ENCODE measurements at places on chromosomes 5 and 9.

DNA sequence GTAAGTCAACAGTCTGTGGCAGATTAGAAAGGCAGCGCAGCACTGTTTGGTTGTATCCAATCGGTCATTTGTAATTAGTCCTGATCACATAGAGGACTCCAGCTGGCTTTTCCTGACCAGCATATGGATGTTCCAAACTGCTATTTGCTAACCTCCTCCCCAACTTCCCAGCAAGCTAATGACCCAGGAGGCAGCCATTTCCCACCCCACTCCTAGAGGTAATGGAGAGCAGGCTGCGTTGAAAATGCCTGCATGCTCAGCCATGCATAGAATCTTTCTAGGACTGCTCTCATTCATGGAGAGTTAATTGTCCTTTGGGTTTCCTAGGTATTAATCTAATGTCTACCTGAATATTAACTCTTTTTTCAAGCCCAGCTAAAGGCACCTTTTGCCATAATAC lies 850.6 kb upstream of the WWC1 start:
- no peak for DNase-seq

DNA sequence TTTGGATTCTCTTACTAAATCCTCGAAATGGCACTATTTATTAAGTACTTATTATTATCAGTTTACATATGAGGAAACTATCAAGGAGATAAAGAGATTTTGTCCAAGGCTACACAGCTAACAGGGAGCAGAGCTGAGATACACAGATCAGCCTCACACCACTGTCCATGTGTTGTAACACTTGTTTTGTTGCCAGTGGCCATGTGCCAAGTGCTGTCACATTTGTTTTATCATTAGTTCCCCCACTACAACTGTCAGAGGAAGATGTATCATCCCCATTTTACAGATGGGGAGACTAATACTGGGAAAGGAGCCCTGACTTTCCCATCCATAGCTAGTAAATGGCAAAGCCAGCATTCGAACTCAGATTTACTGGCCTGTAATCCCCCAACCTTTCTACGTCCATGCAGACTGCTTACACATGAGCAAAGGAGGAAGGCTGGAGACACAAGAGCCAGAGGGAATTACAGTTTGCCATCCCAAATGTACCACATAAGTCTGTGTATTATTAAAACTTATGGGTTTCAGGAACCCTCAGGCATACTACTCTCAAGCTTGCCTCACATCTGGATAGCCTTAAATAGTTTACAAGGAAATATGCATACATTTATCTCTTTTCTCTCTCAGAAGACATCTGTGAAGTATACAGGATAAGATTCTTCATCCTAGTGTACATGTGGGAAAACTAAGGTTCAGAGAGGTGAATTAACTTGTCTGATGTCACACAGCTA lies 25.1 kb downstream of the PAPPA start:
- no peak for DNase-seq

- DNase-seq = no peak
These were observed 51.4 kb upstream of the IRX2 start for GRCh38 chr5:2802693-2803365.

DNA sequence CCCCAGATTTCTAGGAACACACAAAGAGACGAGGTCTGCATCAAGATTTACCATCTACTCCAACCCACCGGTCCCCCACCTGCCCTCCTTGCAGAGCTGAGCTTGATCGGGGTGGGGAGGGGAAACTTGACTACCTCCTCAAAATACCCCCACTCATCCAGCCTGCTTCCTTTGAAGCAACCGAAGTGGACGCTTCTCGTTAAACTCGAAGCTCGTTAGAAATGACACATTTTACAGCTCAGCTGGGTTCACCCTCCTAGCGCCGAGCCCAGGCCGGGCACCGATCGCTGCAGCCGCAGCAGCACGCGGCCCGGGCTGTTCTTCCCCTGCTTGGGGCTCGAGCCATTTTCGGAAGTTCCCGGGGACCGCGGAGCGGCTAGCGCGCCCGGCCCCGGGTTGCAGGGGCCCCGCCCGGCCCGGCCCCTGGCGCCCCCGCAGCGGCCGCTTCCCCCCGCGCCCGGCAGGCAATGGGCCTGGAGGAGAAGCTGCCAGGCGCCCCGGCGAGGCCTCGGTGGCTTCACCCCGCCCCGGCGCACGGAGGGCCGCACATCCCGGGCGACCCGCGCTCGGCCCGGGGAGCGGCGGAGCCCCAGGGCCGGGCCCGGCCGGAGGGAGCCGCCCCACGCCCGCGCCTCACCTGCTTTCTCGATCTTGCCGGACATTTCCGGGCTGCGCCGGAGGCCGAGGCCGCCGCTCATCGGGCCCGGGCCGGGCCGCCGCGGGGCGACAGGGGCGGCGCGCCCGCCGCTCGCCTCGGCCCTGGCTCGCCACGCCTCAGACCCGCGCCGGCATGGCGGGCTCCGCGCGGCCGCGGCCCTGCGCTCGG lies 530 bp downstream of the RAPGEF1 start:
- DNase-seq = peak; percentile 41

GRCh38 chr5:72605632-72606031 lies 98.4 kb upstream of the ZNF366 start:
- DNase-seq = no peak

DNA sequence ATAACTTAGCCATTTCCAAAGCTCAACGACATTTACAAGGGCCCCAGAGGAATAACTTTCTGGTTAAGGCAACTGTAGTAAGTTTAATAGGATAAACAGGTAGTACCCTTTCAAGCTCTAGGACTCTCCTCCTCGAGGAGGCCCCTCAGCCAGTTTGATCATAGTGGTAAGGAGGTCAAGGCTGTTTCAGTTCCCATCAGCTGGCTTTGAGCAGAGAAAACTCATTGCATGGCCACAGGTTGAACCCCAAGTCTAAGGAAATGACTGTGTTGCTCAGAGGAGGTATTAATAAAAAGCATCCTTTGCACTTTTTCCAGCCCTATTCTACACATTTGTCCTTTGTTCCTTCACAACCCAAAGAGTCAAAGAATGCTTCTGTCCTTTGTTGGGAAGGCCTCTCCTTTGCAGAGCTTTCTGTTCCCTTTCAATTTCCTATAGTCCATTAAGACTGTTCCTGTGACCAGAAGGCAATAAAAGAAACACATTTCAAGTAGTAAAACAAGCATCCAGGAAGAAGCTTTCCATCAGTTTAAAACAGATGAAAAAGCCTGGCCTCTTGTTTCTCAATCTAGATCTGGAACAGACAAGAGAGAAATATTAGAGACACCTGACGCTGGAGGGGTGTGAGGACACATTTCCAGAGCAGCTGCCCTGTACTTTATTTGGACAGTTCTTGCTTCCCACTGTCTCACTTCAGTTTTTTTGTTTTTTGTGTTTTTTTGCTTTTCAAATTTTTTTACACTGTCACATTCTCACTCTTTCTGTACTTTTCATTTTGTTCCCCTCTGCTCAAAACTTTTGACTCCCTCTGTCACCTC lies 54.1 kb downstream of the PRRC1 start:
- DNase-seq = no peak

DNA sequence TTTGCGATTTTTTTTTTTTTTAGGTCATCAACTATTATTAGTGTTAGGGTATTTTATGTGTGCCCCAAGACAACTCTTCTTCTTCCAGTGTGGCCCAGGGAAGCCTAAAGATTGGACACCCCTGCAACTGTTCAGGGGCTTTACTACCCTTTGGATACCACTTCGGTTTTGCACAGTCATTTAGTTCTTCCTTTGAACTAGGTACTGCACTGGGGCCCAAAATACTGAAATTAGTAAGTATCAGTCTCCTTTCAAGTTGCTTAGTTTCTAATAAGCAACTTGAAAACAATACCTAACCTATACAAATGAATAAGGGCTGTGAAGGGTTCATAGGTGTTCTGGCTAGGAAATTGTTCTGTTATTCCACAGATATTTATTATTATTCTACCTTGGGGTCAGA lies 45.3 kb downstream of the CWC27 start:
- no peak for DNase-seq

DNA sequence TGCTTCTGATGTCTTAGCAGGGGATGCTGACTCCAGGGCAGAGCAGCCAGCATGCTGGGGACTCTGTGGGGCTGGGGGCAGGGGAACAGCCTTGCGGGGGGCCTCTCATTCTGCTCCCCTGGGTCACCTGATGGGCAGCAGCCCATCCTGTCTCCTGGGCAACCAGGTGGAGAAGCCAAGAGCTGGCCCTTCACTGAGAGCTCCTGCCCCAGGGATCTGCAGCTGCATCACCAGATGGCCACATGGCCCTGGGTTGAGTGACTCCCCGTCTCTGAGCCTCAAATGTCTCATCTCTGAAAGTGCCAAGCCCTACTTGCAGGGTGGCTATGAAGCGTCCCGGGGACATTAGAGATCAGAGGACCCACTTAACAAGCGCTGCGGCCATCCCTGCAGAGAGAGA lies 49.1 kb downstream of the LRSAM1 start:
- no peak for DNase-seq

- DNase-seq = no peak
These were observed 149.7 kb downstream of the FGF18 start for GRCh38 chr5:171569065-171569712.

DNA sequence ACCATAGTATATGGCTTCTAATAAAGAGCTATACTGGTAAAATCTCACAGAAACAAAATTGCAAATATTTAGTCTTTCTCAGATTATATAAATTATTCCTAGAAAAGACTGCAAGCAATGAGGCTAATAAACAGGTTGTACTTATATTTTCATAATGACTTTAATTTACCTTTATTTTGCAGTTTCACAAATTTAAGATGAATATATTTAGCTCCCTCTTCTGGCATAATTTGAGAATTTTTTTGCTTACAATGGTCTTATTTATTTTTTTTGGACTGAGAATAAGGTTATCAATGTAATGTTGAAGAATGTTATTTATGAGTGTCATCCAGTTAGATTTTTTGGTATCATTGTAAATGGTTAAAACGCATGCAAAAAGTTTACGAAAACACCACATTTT lies 56.7 kb downstream of the PIK3R1 start:
- DNase-seq = no peak

DNA sequence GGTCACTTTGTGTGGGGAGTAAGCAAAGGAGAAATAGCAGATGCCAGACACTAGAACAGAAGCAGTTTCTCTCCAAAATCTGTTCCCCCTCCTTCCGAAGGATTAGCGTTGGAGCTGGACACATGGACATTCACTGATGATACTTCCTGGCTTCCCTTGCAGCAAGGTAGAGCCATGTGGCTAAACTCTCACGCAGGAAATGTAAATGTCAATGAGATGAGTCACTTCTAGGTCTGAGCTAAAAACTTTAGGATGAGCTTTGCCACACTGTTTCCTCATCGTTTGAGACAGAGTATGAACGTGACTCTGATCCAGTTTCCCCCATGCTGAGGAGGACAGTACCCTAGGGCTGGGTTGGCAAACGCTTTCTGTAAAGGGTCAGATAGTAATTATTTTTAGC lies 5.1 kb downstream of the BHMT2 start:
- DNase-seq = no peak

All from naive thymus-derived CD8-positive, alpha-beta T cell (primary cell).